ENCODE measurements at places on chromosomes 11 and 22. TPM values are rescaled to one million over a fixed set of nuclear protein-coding genes. Genes with fewer than 3 reads are reported as not detected.

DNA sequence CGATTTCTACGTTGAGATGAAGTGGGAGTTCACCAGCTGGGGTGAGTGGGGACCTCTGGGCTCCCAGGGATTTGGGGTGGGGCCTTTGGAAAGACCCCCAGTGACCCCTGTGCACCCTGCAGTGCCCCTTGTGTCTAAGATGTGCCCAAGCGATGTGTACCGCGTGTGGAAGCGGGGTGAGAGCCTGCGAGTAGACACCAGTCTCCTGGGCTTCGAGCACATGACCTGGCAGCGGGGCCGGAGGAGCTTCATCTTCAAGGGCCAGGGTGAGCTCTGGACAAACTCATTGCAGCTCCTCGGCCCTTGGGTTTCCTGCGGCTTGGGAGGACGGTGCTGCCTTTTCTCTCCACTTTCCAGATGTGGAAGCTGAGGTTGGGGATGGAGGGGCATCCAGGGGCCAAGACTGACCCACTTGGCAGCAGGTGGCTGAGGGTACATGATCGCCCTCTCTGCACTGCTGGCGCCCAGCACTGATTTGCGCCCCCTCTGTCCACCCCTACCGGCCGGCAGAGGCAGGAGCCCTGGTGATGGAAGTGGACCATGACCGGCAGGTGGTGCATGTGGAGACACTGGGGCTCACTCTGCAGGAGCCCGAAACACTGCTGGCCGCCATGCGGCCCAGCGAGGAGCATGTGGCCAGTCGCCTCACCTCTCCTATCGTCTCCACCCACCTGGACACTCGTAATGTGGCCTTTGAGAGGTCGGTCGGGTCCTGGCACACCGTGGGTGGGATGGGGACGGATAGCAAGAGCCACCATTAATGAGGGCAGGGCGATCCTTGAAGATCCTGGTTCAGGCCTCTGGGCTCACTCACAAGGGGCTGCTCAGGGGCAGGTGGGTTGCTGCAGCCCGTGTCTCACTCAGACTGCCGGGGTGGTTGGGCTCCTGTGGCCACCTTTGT lies 2.6 kb downstream of the ANKRD13D start:
- DNase-seq, result no peak

DNA sequence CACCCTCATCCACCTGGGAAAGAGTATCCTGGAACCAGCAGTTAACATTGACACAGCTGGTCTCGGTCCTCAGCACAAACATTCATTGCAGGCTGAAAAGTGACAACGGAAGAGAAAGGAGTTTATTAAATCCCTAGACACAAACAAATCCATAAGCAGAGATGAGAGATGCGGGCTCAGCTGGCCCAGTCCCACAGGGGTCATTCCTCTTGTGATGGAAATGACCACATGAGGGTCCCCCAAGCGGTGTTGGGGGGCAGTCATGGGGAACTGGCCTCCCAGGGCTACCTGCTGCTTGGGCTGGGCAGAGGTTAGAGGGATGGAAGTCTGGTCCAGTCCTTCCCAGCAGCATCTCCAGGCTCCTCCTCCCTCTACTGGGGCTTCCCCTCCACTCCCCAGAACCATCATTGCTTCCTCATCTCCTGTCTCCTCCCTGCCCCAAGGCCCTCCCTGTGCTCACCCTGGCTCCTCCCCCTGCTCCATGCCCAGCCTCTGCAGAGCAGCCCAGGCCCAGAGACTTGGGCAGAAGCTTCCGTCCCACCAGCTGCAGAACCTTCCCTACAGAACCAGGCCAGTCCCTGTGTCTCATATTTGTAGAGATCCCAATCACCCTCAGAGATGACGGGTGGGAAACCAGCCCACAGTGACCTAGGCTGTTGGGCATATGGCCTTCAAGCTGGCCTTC lies 5.4 kb upstream of the IGLL5 start:
- peak; percentile 55 for DNase-seq

DNA sequence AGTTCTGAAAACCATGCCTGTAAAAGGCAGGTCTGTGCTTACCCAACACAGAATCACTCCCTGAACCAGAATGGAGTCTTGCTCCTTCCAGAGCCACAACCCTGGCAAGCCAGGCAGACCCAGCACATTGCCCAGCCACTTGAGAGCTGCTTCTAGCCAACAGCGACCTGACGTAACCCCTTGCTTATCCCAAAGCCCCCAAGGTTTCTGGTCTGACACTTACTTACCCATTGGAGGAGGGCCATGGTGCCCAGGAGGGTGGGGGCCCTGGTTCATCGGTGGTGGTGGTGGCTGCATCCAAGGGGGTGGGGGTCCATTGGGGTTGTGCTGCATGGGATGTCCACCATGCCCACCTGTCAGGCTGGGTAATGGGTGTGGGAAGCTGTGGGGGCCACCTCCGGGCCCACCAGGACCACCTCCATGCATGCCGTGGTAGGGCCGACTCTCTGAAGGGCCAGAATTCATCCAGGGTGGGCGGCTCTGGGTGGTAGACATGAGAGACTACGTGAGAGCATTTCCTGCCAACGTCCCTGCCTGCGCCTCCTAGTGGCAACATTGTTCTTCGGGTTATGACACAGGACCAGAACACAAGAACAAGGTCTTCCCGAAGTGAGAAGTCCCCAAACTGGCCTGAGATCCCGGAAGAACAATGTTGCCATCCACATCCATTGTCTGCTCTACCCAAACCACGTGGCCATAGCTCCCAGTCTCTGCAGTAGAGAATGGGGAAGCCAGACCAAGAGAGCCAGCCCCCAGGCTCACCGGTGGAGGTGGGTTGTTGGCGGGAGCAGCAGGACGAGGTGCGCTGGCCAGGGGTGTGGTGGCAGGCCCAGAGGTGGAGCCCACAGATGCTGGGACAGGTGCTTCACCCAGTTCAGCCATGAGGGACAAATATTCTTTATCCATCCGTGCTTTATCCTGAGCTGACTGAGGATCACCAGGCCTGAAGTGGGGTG lies 7.8 kb upstream of the PYGM start:
- DNase-seq, result peak; percentile 96

- peak; percentile 56 for DNase-seq
These were observed 194.9 kb downstream of the SWAP70 start for GRCh38 chr11:9858822-9859221.

DNA sequence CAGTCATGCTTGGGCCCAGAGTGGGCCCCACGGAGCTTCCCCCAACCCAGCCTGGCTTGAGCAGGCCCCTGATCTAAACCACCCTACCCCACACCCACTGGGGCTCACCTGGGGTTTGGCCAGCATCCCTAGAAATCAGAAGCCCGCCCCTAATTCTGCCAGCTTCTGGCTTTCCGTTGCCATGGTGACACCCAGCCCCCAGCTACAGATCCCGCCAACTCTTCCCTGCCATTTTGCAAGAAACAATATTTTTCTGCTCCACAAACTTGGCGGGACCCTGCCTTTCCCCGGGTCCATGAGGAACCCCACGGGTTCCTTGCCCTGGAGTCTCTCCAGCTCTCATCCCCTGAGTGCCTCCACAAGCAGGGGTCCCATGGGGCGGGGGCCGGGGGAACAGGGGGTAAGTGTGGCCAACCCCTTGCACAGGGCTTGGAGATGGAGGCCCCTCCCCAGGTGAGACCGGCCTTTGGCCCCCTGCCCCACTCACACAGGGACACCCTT lies 90.0 kb downstream of the CDKN1C start:
- DNase-seq, result peak; percentile 39

MLC1 gene
- total RNA-seq, result not detected

DNA sequence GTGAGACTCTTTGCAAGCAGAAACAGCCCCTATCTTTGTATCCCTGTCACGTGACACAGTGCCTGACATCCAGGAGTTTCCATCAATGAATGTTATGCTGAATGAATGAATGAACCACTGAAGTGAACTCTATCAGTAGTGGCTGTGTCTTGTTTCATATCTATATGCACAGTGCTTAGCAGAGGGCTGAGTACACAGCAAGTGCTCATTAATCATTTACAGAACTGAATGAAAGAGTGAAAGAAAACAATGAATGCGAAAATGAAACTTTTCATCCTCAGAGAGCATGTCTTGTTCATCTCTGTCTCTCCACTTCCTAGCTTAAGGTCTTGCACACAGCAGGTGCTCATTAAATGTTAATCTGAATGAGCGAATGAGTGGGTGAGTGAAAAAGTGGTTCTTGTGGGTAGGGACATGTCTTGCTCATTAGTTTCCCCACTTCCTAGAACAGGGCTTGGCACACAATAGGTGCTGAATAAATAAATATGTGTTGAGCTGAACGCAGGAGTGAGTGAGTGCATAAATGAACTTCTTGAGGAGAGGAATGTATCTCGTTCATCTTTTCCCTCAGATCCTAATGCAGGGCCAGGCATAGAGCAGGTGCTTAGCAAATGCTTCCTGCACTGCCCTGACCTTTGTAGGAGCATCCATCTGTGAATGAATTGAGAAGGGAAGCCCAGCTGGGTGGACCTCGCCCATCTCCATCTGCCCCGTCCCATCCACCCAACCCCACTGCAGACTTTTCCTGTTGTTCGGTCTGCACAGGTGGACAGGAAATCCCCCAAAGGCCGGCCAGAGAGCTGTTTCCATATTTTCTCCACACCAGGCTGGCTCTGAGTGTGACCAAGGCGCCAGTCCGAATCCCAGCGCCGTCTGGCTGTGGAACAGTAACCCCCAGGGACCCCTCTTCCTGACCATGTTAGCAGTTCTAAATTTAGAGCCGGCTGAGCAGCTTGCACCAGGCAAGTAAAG lies 113.4 kb upstream of the CRYBB3 start:
- no peak for DNase-seq
